Activated CD4-positive, alpha-beta T cell treated with anti-CD3 and anti-CD28 coated beads, Interleukin-2, amount 50 U/mL, for 16 hours (primary cell): ENCODE measurements at places on chromosomes 7 and 10.

- no peak for DNase-seq
These were observed 141.1 kb upstream of the CDK13 start for GRCh38 chr7:39808796-39809481.

DNA sequence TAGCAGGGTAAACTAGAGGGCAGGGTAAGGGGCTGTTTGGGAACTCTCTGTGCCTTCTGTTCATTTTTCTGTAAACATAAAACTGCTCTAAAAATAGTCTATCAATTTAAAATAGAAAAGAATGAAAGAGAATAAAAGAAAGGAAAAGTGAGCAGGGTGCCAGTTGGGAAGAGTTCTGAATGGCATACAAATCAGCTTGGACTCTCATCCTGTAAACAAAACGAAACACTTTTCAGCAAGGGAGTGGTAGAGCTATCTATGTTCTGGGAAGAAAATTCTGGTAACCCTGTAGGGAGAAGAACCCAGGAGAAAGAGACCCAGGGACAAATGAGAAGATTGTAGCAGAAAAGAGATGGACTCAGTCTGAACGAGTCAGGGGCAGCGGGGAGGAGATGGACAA lies 24.6 kb downstream of the SCRN1 start:
- no peak for DNase-seq

DNA sequence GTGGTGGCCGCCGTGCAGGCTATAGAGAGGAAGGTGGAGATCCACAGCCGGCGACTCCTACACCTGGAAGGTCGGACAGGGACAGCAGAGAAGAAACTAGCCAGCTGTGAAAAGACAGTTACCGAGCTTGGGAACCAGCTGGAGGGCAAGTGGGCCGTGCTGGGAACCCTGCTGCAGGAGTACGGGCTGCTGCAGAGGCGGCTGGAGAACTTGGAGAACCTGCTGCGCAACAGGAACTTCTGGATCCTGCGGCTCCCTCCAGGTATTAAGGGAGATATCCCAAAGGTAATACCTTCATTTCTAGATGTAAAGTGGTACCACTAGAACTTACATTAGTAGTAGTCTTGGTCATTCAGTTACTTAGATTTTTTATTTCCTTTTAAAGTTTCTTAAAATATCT lies 6.8 kb downstream of the ZNF398 start:
- no peak for DNase-seq

GRCh38 chr7:154685564-154685901 lies 317.4 kb downstream of the PAXIP1 start:
- no peak for DNase-seq

DNA sequence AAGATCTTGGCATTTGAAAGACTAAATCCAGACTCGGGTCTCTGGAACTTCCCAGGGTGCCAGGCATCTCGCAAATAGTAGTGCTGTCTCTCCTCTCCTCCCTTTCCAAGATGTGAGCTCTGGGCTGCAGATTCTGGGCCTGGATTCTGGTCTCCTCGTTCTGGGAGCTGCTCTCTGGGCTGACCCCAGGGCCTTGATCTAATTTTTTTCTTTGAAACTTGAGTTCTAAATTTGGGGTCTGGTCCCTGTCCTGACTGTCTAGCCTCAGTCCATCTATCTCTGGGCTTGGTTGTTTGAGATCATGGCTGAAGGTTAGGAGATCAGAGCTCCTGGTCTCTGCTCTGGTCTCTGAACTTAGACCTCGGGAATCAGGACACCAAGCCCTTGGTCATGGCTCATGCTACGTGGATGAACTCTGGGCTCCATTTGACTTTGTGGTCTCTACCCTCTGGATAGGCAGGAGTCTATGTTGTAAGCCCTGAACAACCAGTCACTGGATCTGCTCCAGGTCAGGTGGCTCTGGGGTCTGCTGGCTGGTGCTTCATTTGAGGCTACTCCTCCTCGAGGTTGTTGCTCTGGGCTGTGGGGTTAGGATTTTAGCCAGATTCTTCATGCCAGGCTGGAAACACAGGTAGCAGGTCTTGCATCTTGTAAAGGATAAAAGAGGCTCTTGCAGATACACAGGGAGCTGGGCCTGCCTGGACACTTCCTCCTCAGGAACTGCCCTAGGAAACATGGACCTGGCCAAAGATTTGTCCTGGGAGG lies 8.0 kb upstream of the MBL2 start:
- DNase-seq, result no peak

GRCh38 chr10:78259391-78259790 lies 225.7 kb downstream of the RPS24 start:
- DNase-seq, result no peak

DNA sequence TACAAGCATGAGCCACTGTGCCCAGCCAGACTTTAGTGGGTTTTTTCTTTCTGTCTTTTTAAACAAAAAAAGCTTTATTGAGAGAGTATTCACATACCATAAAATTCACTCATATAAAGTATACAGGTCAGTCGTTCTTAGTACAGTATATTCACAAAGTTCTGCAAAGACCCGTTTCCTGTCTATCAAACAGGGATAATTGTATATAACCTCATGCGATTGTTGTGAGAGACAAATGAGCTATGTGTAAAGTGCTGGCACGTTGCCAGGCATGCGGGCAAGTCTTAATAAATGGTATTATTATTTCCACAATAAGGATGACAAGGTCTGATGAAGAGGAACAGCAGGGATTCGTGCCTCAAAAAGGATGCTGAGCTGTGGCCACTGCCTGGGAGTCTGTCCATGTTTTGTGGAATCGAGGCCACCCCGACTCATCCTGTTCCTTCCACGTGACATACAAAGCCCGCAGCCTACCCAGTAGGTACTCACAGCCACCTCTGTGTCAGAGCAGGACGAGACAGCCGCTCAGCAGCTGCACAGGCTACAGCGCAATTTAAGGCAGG lies 51.6 kb downstream of the SMKR1 start:
- DNase-seq, result peak; percentile 34

DNA sequence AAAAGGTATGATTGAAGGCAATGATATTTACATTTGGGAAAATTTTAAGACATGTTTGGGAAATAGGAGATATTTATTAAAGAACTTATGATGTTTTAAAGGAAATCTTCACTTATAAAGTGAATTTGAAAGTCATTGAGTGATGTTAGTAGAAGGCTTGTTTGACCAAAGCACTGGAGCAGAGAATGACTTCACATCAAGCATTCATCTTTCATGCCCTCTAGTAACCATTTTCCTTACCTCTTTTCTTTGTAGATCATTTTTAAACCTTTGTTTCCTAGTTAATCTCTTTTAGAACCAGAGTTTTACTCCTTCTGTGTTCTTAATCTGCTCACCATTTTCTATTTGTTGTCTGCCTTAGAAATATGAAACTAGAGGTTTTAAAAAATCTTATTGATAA lies 111.3 kb upstream of the FOXP2 start:
- no peak for DNase-seq

DNA sequence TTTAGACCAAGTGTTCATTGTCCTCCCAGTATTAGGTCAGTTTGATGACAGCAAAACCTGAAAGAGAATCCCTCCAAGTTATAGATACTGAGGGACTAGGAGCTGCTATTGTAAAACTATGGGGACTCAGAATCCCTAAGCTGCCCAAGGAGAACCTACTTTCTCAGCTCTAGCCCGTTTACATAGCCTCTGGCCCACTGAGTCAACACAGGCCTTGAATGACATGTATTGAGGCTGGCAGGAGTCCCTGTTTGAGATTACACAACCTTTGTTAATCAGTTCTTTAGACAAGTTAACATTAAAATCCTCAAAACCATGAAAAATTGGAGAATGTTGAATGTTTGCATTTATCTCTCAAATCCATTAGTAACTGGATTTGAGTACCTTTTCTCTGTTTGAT lies 1079.0 kb downstream of the KCNMA1 start:
- no peak for DNase-seq

DNA sequence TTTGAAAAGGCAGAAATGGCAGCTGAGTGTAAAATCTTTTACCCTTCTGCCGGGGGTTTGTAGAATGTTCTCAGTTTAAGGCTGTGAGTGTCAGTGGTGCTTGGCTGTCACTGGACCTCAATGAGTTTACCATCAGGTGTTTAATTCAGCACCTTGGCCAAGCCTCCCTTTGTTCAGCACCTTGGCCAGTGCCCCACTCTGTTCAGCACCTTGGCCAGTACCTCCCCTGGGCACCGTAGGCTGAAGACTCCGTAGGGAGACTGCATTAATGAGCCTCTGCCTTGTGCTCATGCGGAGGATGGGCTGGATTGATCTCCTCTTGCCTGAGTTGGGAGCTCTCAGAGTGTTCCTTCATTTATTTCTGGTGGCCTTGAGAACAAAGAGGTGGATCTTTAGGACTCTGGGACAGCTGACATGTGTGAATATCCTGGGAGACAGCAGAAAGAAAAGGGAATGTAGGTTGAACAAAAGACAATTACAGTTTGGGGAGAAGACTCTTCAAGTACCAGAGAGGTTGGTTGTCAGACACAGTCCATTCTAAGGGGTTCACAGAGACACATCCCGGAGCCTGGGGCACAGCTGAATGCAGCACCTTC lies 1.6 kb downstream of the FAM24A start:
- DNase-seq, result peak; percentile 31

GRCh38 chr10:103637927-103638557 lies 144.5 kb downstream of the NEURL1 start:
- DNase-seq, result no peak

GRCh38 chr7:157846271-157846670 lies 509.5 kb downstream of the DNAJB6 start:
- DNase-seq, result no peak

- no peak for DNase-seq
These were observed 983.0 kb downstream of the SORCS1 start for GRCh38 chr10:106181501-106181900.

GRCh38 chr7:70676243-70676642 lies 455.7 kb upstream of the GALNT17 start:
- DNase-seq, result no peak

GRCh38 chr7:139647814-139648390 lies 124.4 kb downstream of the CLEC2L start:
- DNase-seq, result no peak

- no peak for DNase-seq
These were observed 63.5 kb downstream of the REEP3 start for GRCh38 chr10:63584725-63585035.

GRCh38 chr10:47257396-47258120 lies 42.4 kb upstream of the GDF10 start:
- peak; percentile 52 for DNase-seq

GRCh38 chr10:48957361-48958151 lies 17.9 kb upstream of the LRRC18 start:
- no peak for DNase-seq

DNA sequence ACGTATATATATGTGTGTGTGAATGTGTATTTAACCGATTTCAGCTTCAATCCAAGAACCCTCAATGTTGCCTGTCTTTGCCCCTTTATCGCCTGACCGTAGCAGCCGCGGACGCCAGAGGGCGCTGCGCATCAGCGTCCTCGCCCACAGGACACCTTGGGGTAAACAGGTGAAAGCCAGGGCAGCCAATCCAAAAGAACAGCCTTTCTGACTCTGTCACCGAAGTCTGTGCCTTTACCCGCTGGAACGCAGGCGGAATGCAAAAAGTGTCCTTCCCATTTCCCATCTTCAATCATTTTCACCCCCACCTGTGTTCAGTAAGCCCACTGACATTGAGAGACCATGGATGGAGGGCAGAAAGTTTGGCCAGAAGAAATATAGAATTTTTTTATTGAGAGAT lies 3.6 kb downstream of the NXPH1 start:
- peak; percentile 61 for DNase-seq

GRCh38 chr7:64874562-64875250 lies 28.4 kb upstream of the ZNF273 start:
- DNase-seq, result no peak

GRCh38 chr10:124493214-124493882 lies 31.7 kb downstream of the LHPP start:
- no peak for DNase-seq

DNA sequence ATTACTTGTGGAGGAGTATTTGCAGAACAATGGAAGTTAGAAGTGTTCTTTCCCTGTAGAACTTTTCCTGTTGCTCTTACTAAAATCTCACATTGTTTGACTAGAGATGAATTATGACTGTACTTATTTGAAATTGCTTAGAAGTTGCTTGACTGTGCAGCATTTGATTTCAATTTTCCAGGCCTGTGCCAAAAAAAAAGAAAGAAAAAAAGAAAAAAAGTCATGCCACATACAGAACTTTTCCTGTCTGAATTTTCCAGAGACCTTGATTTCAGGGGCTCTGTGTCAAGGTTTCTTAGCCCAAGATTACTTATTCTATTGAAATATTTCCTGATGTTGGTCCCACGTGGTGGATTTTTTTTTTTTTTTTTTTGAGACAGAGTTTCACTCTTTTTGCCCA lies 3.5 kb upstream of the FAM171A1 start:
- no peak for DNase-seq

GRCh38 chr10:130493021-130493420 lies 356.8 kb downstream of the GLRX3 start:
- no peak for DNase-seq

GRCh38 chr7:25037325-25037724 lies 57.3 kb upstream of the OSBPL3 start:
- DNase-seq, result no peak

DNA sequence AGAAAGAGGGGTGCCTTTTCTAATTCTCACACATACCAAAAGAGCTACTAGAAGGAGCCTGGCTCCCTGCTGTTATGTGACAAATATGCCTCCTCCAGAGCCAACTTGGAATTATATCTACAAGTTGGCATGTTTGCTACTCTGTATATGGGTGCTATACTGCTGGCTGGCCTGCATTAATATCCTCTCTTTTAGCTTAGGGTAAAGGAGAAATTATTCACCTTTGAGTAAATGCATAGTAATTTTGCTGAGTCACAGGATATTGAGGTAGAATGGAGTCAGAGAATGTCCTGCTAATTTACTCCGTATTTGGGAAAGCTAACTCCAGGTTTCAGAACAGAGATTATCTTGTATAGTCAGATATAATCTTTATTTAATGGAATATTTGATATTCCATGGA lies 24.2 kb upstream of the LIPN start:
- DNase-seq, result no peak

GRCh38 chr10:95767884-95768556 lies 12.1 kb downstream of the ENTPD1 start:
- no peak for DNase-seq

- DNase-seq, result no peak
These were observed at the start of gene PPP1R3A for GRCh38 chr7:113918946-113919345. TSS of gene PPP1R3A (minus strand) at chr7:113919009. CDS start at chr7:113918996, 13 bp downstream.

DNA sequence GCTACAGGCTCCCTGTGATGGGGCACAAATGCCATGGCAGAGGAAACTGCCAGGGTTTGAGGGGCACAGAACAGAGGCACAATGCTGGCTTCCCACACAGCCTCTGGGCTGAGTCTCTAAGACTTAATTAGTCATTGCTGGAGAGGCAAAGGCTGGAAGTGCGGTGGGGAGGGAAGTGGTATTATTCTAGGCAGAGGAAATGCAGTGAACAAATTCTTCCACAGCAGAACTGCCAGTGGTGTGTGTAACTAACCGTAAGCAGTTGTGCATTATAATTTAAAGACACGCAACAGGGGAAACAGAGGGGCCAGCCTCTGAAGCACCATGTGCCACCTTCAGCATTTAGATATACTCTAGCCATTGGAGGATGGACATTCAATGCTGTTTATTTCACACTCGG lies 12.8 kb downstream of the ICA1 start:
- DNase-seq, result peak; percentile 23

GRCh38 chr7:96989241-96989858 lies 16.0 kb upstream of the DLX6 start:
- DNase-seq, result no peak
